ENCODE measurements at places on chromosomes 16 and 17.

DNA sequence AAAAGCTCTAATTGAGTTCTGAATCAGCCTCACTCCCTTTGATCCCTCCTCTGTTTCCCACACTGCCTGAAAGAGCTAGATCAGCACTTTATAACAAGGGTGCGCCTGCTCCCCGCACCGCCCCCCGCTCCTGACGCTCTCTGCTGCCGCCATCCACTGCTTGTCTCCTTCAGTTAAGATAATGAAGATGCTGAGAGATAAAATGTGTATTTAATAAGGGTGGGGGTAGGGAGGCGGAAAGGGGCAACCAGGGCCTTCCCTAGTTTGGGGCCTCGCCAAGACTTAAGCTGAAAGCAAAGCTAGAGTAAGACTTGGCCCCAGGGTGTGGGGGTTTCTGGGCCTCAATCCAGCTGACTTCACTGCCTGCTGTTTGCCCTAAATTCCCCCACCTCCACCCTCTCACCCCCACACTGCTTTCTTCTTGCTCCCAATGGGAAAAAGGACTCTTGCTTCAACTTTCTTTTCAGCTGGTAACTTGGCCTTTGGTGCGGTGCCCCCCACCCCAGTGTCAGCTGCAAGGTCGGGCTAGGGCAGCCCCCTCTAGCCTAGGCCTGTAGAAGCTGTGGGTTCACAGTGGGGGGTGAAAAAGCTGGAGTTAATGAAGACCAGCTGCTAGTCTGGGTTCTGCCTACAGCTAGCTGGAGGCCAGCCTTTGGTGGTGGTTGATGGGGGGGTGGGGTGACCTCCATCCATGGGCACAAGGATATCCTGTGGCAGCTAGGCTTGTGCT, 1.8 kb upstream of the RARA start:
- H3K27me3 ChIP-seq: no peaks in the 10 kb centered on the region
- no peaks in the 10 kb centered on the region for H3K36me3 ChIP-seq
- peaks cover 64% of the 10 kb centered on the region for H3K4me1 ChIP-seq
- no peak overlapping the region for H3K4me3 ChIP-seq

GRCh38 chr17:27247071-27247957, 46.6 kb upstream of the WSB1 start:
- H3K36me3 ChIP-seq: no peaks in the 10 kb centered on the region
- no peak overlapping the region for H3K4me3 ChIP-seq
- peak overlapping the region; percentile 58 for H3K27ac ChIP-seq
- DNase-seq: peak; percentile 88
- H3K4me1 ChIP-seq: peaks cover 50% of the 10 kb centered on the region

DNA sequence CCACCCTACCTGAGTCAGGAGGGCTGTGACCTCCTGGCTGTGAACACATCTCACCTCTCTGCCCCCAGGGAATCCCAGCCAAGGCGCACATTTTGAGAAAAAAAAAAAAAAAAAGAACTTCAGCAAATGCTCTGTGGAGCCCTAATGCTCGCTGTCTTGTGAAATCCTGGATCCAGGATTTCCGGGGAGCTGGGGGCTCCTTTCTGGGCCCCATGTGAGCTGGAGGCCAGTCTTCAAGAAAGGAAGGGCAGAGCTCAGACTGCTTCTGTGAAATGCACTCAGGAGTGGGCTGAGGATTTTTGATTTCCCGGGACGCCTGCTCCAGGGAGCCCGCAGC, 36.0 kb upstream of the EMP2 start:
- H3K36me3 ChIP-seq: no peaks in the 10 kb centered on the region
- no peak overlapping the region for H3K27ac ChIP-seq
- H3K4me3 ChIP-seq: no peak overlapping the region

- H3K4me3 ChIP-seq: no peak overlapping the region
- no peaks in the 10 kb centered on the region for H3K27me3 ChIP-seq
- peaks cover 33% of the 10 kb centered on the region for H3K4me1 ChIP-seq
- no peak for DNase-seq
- H3K27ac ChIP-seq: no peak overlapping the region
These were observed 2.6 kb upstream of the HOXB5 start for GRCh38 chr17:48596000-48596734.

DNA sequence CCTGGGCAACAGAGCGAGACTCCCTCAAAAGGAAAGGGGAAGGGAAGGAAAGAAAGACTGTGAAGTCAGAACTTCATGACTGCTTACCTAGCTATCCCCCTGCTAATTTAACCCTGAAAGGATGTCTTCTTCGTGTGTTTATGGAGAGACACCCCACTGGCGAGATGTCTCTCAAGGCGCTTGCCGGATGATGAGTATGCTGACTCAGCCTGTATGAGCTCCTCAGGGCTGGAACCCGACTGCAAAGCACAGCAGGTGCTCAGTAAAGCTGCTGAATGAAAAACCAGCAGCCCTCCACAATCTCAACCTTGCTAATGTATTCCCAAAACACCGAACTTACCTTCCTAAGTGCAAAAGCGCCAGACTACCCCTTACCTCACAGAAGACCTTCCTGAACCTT, 2.3 kb downstream of the ANKFY1 start:
- H3K36me3 ChIP-seq: no peaks in the 10 kb centered on the region
- no peak overlapping the region for H3K27ac ChIP-seq
- H3K4me1 ChIP-seq: peaks cover 22% of the 10 kb centered on the region
- H3K4me3 ChIP-seq: no peak overlapping the region
- DNase-seq: no peak
- no peaks in the 10 kb centered on the region for H3K27me3 ChIP-seq

DNA sequence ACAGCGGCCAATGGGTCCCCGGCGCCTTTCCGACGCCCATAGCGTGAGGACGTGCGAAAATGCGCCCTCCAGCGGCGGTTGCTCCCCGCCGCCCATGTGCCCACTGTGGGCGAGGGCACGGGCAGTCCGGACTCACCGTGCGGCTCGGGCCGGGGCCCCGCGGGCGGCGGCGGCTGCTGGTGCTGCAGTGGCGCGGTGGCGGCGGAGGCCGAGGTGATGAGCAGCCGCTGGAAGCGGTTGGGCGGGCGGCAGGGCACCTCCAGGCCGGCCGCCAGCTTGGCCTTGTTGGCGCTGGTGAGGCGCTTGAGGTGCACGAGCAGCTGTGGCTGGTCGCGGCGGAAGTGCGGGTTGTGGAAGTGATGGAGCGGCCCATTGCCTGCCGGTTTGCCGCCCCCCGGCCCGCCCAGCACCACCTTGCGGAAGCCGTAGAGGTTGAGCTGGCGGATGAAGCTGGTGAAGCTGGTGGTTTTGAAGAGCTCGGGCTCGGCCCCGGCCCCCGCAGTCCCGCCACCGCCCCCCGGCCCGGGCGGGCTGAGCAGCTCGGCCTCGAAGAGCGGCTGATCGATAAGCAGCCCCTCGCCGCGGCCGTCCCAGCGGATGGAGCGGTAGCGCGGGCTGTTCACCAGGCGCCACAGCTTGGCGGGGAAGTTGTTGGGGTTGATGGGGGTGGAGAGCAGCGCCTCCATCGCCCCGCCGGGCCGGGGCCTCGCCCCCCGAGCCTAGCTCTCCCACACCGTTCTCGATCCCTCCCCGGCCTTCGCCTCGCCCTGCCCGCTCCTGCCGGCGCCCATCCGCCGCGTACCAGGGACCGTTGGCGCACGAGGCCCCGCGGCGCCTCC, at the start of gene HSF5:
Gene HSF5, minus strand, starts transcription at position 820 of the 839 bp plus-strand sequence. Its CDS starts 134 bp downstream, at position 686.
- peaks cover 36% of the 10 kb centered on the region for H3K36me3 ChIP-seq
- no peak within 1 kb of the TSS for H3K4me3 ChIP-seq
- H3K4me1 ChIP-seq: no peaks in the 10 kb centered on the region
- no peaks in the 10 kb centered on the region for H3K27me3 ChIP-seq
- no peak within 1 kb of the TSS for H3K27ac ChIP-seq
- no peak for DNase-seq

- DNase-seq: no peak
- no peaks in the 10 kb centered on the region for H3K27me3 ChIP-seq
- H3K4me1 ChIP-seq: peaks cover 28% of the 10 kb centered on the region
- H3K27ac ChIP-seq: no peak overlapping the region
These were observed 2.3 kb upstream of the TAC4 start for GRCh38 chr17:49850218-49850610.

DNA sequence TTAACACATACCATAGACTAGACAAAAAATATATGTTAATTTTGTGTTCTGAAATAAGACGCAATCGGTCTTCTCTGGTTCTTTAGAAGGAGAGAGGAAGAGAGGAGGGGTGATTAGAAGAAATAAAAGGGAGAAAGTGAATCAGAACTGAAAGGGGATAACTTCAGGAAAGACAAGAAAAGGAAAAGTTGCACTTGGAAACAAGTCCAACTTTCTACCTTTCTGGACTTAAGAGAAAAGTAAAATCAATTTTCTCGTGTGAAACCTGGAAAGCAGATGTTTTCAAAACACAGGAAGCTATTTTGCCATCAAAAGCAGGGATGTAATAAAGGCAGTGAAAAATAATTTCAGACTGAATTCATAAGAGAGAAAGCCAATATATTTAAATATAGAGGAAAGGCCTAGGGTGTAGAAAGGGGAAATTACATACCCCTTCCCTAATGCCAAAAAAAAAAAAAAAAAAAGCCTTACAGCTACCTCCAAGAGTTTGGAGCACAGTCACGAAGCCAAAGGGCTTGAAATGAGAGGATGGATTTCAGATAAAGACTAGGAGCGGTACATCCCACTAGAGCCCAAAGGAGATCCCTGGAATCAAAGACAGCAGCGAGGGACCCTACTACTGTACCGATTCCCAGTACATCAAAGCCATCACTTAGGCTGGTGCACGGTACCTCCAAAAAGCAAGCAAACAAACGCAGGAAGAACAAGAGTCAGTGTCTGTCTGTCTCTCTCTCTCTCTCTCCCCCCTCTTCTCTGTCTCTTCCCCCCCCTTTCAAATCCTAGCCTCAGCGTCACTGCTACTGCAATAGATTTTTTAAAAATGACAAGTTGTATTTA, 12.1 kb upstream of the ZFHX3 start:
- H3K4me3 ChIP-seq: no peak overlapping the region
- no peaks in the 10 kb centered on the region for H3K36me3 ChIP-seq
- peaks cover 32% of the 10 kb centered on the region for H3K4me1 ChIP-seq
- DNase-seq: no peak
- no peaks in the 10 kb centered on the region for H3K27me3 ChIP-seq

- H3K36me3 ChIP-seq: peaks cover 52% of the 10 kb centered on the region
- H3K4me1 ChIP-seq: peaks cover 18% of the 10 kb centered on the region
- no peak overlapping the region for H3K4me3 ChIP-seq
- H3K27me3 ChIP-seq: no peaks in the 10 kb centered on the region
- no peak overlapping the region for H3K27ac ChIP-seq
- DNase-seq: no peak
These were observed 42.5 kb downstream of the ARHGAP17 start for GRCh38 chr16:24972608-24973220.

DNA sequence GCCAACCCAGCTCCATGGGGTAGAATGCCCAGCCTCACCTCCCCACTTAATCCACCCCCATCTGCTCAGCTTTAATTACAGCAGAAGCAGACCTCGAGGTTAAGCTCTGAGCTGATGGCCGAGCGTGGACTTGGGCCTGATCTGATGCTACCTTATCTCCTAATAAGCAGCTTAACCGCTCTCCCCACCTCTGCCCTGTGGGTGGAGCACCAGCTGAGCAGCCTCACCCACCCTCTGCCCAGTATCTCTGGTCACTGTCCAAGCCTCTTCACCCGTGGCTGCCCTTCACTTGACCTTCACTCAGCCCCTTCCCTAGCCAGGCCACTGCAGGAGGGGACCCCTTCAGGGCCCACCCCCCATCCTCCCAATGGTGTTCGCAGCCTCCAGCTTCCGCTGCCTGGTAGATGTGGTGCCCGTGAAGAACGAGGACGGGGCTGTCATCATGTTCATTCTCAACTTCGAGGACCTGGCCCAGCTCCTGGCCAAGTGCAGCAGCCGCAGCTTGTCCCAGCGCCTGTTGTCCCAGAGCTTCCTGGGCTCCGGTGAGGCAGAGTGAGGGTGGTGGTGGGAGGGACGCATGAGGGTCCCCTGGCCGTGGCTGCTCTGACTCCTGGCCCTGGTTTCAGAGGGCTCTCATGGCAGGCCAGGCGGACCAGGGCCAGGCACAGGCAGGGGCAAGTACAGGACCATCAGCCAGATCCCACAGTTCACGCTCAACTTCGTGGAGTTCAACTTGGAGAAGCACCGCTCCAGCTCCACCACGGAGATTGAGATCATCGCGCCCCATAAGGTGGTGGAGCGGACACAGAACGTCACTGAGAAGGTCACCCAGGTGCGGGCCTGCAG, 6.8 kb downstream of the KCNH6 start:
- H3K27ac ChIP-seq: no peak overlapping the region
- H3K4me3 ChIP-seq: no peak overlapping the region
- H3K27me3 ChIP-seq: no peaks in the 10 kb centered on the region
- DNase-seq: no peak
- no peaks in the 10 kb centered on the region for H3K36me3 ChIP-seq

DNA sequence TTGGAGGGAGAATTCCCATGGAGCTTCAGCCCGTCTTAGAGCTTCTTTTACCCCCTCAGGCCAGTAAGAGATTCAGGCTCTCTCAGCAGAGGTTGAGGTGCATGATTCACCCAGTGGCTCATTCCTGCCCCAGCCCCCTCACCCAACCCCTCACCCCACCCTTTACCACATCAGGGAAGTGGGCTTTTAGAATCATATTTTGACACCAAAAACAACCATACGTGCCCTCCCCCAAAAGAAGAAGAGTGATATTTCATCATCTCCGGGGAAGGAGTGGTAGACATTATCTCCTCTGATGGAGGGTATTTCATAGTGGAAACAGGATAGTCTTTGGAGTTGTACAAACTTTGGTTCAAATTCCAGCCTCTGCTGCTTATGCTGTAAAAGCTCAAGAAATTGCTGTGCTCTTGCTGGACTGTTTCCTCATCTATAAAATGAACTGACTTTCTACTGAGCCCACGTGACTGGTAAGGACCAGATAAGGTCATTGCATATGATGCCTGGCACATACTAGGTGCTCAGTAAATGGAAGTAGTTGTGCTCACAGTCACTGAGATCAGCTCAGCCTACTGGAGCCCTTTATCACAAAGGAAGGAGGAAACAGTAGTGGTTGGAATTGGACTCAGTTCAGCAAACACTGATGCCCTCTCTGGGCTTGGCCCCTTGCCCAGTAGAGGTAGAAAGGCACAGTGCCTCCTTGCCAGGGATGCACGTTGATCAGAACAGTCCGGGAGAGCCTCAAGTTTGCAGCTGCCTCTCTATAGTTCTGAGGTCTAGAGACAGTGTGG, 18.3 kb upstream of the CCL5 start:
- DNase-seq: no peak
- no peaks in the 10 kb centered on the region for H3K4me1 ChIP-seq
- no peak overlapping the region for H3K27ac ChIP-seq
- no peak overlapping the region for H3K4me3 ChIP-seq

GRCh38 chr17:13542636-13543035, 59.1 kb downstream of the HS3ST3A1 start:
- H3K27me3 ChIP-seq: no peaks in the 10 kb centered on the region
- H3K27ac ChIP-seq: no peak overlapping the region
- no peaks in the 10 kb centered on the region for H3K4me1 ChIP-seq
- H3K36me3 ChIP-seq: no peaks in the 10 kb centered on the region

- H3K4me3 ChIP-seq: no peak overlapping the region
- H3K36me3 ChIP-seq: no peaks in the 10 kb centered on the region
- peaks cover 4% of the 10 kb centered on the region for H3K27me3 ChIP-seq
These were observed 13.2 kb downstream of the NGFR start for GRCh38 chr17:49508061-49508865.
